ENCODE measurements at places on chromosomes 13 and 19.
A peak's percentile ranks its signal among the peaks of the same experiment; 100 is the strongest.

DNA sequence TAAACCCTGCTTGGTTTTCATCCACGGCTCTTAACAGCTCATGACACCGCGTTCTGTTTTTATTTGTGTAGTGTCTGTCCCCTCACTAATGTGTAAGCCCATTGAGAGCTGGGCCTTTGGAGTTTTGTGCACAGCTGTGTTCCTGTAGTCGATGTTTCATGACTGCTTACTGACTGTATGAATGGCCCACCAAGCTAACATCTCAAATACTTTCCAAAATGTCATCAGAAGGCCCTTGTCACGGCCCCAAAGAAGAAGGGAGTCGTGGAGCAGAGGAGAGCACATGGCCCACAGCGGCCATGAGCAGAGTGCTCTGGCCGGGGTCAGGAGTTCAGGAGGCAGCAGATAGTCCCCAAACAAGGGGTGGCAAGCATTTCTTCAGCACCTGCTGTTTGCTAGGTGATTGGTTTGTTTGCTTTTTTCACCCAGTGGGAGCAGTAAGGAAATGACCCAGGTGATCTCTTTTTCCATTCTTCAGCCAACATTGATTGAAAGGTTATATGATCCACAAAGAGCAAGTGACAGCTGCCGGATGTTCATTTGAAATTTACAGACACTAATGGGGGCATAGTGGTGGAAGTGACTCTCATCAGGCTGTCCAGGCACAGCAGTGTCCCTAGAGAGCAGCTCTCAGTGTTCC lies 315.2 kb downstream of the ATP8A2 start:
- no peak for DNase-seq

DNA sequence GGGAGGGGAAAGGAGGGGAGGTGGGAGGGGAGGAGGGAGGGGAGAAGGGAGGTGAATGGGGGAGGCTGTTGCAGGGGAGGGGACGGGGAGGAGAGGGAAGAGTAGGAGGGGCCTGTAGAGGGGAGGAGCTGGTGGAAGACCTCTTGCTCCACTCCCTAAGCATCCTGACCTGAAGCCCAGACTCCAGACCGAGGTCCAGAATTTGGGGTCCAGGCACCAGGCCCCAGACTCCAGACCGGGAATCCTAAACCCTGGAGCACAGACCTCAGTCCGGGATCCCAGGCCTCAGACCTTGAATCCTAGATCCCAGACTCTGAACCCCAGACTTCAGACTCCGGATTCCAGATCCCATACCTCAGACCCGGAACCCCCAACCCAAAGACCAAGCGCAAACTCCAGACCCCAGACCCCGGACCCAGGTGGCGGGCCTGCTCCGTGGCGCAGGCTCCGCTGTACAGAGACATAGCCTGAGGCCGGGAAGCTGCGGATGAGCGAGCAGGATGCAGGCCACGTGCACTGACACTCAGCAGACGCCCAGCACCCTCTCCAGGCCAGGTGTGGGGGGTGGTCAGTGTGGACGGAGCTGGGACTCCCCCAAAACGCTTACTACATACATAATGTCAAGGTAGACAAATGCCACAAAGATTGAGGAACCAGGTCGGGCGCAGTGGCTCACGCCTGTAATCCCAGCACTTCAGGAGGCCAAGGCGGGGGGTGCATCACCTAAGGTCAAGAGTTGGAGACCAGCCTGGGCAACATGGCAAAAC lies 710 bp upstream of the BTBD2 start:
- peak; percentile 70 for DNase-seq

DNA sequence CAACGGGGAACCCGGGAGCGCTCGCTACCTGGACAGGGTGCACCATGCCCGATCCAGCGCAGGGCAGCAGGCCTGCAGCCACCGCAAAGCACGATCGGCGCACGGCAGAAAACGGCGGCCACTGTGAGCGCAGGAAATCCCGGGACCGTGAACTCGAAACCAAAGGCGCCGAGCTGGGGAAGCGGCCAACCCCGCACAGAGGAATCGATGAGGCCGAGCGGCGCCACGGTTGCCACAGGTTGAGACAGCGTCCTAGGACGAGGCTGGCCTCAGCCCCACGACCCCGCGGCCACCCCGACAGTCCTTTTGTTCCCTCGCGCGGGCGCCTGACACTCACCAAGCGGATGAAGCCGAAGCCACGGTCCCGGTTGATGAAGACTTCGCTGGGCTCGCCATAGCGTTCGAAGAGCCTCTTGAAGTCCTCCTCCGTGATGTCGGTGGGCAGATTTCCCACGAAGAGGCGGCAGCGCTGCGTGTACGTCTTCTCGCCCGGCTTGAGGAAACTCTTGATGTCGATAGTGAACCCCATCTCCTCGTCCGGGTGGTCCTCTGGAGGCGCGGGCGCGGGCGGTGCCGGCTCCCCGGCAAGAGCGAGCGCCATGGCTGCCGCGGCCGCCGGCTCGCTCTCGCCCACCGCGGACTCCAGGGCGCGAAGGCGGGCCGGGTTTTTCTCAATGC lies 557 bp downstream of the PSPC1 start:
- DNase-seq, result peak; percentile 70

DNA sequence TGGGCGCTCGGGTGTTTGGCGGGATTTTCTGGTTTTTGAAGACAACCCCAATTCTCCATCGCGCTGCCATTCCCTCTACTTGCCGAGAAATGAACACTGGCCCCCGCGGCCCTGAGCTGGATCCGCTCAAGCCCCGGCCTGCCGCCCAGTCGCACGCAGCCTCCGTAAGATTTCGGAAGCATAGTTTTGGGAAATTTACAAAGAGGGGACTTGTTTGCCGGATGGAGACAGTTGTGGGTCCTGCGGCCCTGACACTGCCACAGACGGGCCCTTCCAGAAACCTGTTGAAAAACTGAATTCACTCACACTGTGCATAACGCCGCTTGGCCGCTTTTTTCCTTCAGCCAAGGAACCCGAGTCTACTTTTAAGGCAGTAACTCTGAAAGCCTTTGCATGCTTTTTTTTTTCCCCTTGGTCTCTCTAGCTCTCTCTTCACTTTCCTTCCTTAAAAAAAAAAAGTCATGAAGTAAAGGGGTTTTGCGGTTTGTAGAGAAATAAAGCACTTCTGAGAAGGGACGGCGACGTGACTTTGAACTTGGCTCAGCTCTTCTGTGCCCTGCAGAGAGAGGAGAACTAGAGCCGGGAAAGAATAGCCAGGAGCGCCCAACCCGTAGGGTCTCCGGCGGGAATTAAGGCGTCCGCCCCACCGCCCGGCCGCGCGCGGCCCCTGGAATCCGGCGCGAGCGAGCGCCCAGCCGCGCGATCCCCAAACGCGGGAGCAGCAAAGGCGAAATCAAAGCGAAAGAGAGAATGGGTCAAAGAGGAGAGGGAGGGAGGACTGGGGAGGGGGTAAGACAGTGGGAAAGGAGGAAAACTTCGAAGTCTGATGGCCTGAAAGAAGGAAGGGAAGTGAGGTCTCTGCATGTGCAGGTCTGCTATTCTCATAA lies 3.4 kb upstream of the ZIC2 start:
- no peak for DNase-seq

- no peak for DNase-seq
Observed at GRCh38 chr13:47896546-47896945, 104.5 kb downstream of the SUCLA2 start.

Data from erythroblast (primary cell).